ENCODE measurements at places on chromosomes 12 and 14.

DNA sequence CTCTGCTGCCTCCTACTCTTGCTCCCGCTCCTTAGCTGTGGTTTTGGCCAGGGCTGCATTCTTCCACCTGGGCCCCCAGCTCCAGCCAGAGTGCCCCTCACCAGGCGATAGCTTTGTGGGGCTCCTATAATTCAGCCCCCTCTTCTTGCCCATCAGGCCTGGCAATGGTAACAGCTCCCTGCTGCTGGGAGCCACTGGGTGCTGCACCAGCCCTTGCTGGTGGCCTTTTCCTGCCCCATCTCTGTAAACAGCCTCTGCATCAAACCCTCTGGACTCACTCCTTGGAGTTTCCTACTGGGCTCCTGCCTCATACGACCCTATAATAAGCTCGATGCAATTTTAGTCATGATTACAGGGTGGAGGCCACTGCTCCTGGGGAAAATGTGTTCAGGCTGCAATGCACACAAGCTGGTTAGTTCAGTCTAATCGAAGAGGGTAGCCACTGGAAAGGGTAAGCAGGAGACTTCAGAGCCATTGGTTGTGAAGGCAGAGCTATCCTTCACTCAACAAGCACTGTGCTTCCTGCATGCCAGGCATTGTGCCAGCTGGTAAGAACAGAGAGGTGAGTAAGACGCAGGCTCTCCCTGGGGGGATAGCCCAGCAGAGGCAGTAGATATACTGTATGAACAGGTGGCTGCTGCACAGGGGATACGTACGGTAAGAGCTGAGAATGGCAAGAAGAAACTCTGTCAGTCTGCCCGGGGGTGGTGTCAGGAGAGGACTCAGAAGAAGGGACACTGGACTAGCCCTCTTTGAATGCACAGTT lies 24.7 kb downstream of the CLMN start:
- no peak for DNase-seq

- DNase-seq: no peak
Measured at GRCh38 chr14:31926123-31926522, 151.0 kb upstream of the ARHGAP5 start.

- no peak for DNase-seq
Measured at GRCh38 chr12:70849265-70849960, 71.1 kb downstream of the PTPRR start.

GRCh38 chr12:26264215-26264838 lies 69.0 kb downstream of the SSPN start:
- no peak for DNase-seq

DNA sequence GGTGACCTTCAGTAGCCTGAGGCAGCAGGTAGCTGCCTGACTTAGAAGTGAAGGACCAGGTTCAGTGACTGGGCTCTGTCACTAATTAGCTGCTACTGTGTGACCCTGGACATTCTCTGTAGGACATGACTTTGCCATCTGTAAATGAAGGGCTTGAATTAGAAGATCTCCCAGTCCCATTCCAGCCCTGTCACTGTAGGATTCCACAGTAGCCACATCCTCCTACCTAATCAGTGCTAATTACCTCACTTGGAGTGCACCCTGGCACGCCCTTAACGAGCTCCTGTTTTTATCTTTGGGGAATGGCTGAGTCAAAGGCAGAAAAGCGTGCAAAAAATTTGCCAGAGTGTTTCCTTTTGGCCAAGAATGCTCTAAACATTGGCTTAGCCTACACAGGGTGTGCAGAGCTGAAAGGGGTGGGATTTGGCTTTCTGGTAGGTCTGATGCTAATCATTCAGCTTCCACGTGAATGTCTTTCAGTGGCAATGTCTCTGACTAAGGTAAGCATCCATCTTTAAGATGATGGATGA lies 6.8 kb downstream of the NTF3 start:
- DNase-seq: no peak

DNA sequence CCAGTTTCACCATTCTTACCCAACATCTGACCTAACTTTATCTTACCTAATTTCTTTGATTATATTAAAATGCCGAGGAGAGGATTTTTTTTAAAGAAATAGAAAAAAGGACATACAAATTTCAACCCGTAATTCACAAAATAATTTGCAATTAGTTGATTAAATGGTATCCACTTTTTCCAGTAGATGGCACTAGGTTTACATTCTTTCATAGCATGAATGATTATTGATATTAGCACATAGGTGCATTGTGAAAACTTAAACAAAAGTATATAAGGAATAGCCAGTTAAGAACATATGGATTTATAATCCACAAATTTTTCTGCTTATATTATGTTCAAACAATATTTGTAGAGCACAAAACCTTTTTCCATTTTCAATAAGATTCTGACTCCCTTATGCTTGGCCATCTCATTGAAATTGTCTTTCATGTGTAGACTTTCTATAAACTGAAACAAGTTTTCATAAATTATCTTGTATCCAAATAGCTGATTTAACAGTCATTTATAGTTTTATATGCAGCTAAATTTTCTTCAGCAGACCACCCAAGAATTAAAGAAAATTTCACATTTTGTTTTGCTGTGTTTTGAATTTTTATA lies 35.3 kb downstream of the MSRB3 start:
- DNase-seq: no peak

DNA sequence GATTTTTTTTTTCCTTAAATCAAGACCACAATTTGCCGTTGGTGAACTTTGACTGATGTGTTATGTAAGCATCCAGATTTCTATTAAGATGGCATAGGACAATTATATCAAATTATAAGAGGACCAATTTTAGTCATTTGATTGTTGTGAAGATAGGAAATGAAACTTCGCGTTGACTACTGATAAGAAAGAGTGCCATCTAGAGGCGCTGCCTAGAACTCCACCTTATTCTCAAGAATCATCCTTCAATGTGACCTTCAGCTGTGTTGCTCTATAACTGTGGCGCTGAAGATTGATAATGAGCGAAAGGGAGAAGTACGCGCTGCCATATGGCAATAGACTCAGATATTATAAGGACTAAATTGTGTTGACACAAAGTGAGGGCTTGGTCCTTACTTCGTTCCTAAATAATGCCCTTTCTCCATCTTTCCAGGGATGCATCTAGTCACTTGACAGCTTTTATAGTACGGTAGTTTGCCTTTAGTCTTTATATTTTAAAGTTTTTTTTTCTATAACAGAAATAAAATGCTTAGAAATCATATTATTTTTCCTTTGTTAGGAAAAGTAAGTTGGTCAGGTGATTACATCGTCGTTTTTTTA lies 350.8 kb upstream of the STXBP6 start:
- peak; percentile 9 for DNase-seq

- peak; percentile 90 for DNase-seq
Measured at GRCh38 chr12:48105867-48106680, at the start of gene SENP1. Gene SENP1, minus strand, starts transcription at chr12:48106079. Its CDS starts 4,607 bp downstream, at chr12:48101472.

- no peak for DNase-seq
Measured at GRCh38 chr14:75230140-75230792, 48.4 kb upstream of the FOS start.

DNA sequence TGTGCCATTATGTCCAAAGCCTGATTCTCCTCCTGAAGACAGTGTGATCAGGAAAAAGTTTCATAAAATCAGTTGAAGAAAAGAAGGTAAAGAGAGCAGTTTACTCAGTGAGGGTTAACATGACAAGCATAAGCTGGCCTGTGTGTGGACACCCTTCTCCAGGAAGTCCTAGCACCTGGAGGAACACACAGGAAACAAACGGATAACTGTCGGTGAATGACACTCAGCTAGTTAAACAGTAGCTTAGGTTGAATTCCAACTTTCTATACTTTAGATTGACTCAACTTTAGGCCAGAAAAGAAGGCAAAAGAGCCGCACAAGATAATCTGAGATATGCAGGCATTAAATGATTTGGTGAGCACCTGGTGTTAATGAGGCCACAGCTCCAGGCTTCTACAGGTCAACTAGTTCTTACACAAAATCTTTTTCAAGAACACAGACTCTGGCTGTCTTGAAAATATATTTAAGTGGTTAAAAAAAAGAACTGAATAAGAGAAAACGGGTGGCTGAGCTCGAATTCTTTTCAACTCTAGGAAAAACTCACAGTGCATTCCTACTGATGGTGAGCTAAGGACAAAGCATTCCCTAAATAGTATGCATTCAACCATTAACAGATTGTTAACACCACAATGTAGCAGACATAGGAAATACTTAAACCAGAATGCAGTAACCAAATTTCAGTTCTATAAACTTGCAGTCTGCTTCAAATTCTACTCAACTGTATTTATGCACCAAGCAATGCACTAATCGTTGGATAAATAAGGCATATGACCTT lies 56.9 kb upstream of the TSPAN8 start:
- DNase-seq: no peak

- DNase-seq: no peak
Measured at GRCh38 chr12:130765186-130765659, 49.1 kb upstream of the RIMBP2 start.

- no peak for DNase-seq
Measured at GRCh38 chr14:100042286-100042685, 22.9 kb upstream of the EVL start.

GRCh38 chr14:76541594-76542219 lies 165.8 kb downstream of the ESRRB start:
- no peak for DNase-seq

GRCh38 chr12:23197266-23197665 lies 572.3 kb downstream of the ETNK1 start:
- no peak for DNase-seq

DNA sequence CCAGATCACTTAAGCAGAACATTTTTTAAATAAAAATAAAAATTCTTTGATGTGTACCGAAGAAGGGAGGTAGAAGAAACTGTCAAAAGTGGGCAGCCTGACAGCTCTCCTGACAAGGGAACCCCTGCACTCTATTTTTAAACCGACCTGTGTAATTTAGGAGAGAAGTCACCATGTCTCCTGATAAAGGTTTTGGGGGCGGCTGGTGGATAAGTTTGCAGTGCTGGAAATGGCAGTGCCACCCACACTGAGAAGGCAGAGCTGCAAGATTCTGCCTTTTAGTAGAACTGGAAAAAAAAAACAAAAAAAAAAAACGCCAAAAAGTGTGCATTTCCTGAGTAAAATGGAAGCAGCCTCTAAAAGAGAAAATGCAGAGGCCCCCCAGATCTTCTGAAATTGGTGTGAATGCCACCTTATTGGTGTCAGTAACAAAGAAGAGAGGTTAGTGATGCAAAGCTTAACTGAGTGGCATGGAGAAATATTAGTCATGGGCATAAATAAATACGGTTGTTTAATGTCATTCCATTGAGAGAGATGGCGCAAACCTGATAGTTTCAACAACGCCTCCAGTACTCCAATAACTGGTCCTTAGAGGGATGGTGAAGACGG lies 24.7 kb downstream of the DUSP6 start:
- DNase-seq: peak; percentile 72

DNA sequence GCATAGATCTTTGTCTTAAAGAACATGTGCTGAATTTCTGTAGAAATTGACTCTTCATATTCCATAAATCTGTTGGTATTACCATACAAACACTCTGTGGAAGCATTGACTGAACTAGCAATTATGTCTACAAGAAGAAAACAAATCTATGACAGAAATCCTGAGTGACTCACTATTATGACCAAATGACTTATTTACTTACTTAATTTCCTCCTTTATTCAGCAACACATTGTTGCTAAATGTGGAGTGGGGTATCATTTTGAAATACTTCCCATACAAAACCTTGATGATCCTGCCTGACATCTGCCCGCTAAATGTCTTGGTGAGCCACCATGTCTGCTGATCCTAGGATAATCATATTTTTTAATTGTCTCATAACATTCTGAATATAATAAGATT lies 99.1 kb upstream of the SLCO1C1 start:
- DNase-seq: no peak

- no peak for DNase-seq
Measured at GRCh38 chr12:19453961-19454360, 14.7 kb downstream of the AEBP2 start.

DNA sequence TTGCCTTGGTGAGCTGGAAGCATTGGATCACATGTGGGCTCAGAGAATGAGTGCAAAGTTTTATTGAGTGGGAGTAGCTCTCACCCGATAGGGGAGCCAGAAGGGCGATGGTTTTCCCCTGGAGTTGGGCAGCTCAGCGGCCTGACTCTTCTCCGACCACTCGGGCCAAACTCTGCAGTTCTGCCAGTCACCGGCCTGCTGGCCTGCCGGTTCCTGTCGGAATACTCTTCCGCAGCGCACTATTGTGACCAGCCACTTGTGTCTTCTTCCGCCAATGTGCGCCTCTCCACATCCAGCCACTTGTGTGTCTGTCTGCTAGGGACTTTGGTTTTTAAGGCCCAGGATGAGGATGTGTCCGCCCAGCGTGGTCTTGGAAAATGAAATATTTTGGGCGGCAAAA lies 43.5 kb upstream of the PRKD1 start:
- DNase-seq: no peak

- DNase-seq: no peak
Measured at GRCh38 chr12:31818623-31819268, 89.9 kb upstream of the AMN1 start.

- DNase-seq: no peak
Measured at GRCh38 chr14:93047661-93048060, 68.1 kb downstream of the ITPK1 start.

- no peak for DNase-seq
Measured at GRCh38 chr12:45933504-45933903, 56.9 kb downstream of the SCAF11 start.

DNA sequence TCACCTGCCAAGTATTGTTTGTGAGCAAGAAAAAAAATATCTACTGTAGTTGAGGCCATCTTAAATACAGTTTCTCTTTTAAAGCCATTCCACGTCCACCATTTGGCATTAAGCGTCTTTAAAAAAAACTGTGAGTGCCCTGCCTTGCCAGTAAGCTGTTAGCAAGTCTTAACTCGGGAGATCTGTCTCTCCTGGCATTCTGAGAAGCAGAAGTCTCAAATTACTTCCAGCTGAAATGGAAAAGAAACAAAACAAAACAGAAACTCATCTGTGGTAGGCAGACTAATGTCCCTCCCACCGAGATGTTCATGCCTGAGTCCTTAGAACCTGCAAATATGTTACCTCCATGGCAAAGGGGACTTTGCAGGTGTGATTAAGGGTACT lies 126.2 kb downstream of the CRADD start:
- DNase-seq: no peak

- no peak for DNase-seq
Measured at GRCh38 chr14:98183556-98183955, 1088.4 kb downstream of the BCL11B start.

- DNase-seq: no peak
Measured at GRCh38 chr14:37584211-37585100, 10.6 kb downstream of the FOXA1 start.

DNA sequence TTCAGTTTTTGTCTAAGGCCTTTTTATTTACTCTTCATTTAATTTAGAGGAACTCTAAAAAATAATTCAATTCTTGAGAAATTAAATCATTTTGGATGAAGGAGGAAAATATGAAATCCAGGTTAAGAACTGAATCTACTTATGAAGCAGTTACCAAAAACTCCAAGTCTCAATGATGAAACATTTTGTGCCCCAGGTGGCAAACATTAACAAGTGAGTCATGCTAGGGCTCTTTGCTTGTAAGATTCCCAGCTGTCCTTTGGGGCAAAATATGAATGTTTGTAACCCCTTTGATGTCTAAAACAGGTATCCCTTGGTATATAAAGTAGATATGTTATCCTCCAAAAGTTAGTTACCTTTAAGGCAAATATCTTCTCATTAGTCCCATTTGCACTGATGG lies 202.4 kb downstream of the NEDD1 start:
- no peak for DNase-seq

GRCh38 chr12:31627456-31628054 lies 31.9 kb upstream of the ETFBKMT start:
- no peak for DNase-seq

All from caudate nucleus (tissue), 63 donors.